ENCODE measurements at places on chromosomes 3 and 15. TPM values are rescaled to one million over a fixed set of nuclear protein-coding genes. Genes with fewer than 3 reads are reported as not detected.
A peak's percentile ranks its signal among the peaks of the same experiment; 100 is the strongest.

SI gene
- not detected for total RNA-seq

SLC28A2 gene
- total RNA-seq: not detected

AHSG gene
- not detected for total RNA-seq

AGBL1 gene
- total RNA-seq: under 0.01 TPM

CADPS gene
- not detected for total RNA-seq

NFKBIZ gene
- 222 TPM for total RNA-seq

ERC2 gene
- 0.54 TPM for total RNA-seq

SERPINI2 gene
- total RNA-seq: 1.6 TPM

CHRNA3 gene
- total RNA-seq: not detected

GRIP2 gene
- not detected for total RNA-seq

DNA sequence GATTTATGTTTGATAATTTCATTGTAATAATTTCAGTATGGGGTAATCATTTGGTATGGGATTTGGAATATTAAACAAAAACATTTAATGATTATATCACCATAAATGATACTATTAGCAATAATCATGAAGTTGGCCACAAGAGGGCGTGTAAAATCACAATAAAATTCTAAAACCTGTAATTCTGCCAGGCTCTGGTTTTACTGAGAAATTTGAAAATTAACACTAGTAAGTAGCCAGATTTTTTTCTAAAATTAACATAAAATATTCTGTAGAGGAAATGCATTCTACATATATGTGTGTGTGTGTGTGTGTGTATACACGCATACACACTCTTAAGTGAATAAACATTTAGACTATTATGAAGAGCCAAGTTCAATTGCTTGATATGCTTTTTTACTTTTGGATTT is 40.5 kb downstream of the FEZF2 start:
- DNase-seq: no peak

DNA sequence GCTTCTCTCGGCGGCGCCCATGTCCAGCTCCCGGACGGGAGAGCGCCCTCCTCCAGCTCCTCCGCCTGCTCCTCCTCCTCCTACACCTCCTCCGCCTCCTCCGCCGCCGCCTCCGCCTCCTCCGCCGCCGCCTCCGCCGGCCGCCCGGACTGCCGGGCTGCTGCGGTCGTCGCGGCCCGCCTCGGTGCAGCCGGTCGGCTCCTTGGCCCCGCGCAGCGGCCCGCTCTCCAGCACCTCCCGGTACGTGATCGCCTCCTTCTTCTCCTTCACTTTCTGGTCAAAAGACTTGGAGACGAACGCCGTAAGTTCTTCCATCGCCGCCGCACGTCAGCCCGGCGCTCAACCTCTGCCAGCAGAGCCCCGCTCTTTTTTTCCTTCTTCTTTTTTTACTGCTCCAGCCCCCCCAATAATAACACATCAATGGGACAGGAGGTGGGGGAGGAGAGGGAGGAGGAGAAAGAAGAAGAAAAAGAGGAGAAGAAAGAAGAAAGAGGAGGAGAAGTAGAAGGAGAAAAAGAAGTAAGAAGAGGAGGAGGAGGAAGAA is 438 bp downstream of the SHOX2 start:
- peak; percentile 15 for DNase-seq

- DNase-seq: no peak
These were observed 60.5 kb upstream of the PRR23C start for GRCh38 chr3:139105154-139105702.

GRCh38 chr15:79222808-79223207 is 59.7 kb upstream of the ANKRD34C start:
- no peak for DNase-seq

GRCh38 chr3:86774082-86774691 is 216.8 kb downstream of the VGLL3 start:
- DNase-seq: peak; percentile 7

DNA sequence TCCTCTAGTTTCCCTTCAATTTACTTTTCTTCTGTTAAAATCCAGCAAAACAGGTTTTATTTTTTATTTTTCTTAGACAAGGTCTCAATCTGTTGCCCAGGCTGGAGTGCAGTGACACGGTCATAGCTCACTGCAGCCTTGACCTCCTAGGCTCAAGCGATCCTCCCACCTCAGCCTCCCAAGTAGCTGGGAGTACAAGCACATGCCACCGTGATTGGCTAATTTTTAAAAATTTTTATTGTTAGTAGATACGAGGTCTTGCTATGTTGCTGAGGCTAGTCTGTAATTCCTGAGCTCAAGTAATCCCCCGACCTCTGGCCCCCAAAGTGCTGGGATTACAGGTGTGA is 41.6 kb downstream of the ILDR1 start:
- no peak for DNase-seq

GRCh38 chr3:62479326-62479725 is 106.0 kb upstream of the FEZF2 start:
- no peak for DNase-seq

DNA sequence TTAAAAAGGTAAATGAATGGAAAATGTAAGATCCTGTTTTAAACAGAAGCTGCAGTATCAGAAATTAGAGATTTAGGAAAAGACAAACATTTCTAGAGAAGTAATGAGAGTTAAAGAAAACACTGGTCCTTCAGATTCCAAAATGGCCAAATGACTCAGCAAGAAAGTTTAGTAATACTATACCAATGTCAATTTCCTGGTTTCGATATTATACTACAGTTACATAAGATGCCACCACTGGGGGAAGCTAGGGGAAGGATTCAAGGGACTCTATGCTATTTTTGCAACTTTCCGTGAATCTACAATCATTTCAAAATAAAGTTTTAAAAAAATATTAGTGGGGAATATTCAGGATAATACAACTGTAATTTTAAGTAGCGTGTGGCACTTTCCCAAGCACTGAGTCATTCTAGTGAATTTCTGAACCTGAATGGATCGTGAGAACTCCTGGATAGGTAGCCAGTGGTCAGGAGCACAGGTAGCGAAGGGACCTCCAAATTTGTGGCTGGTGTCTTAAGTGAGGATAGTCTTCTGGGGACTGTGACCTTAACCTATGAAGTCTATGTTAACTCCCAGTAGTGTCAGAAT is 37.6 kb downstream of the TMCC1 start:
- DNase-seq: no peak

DNA sequence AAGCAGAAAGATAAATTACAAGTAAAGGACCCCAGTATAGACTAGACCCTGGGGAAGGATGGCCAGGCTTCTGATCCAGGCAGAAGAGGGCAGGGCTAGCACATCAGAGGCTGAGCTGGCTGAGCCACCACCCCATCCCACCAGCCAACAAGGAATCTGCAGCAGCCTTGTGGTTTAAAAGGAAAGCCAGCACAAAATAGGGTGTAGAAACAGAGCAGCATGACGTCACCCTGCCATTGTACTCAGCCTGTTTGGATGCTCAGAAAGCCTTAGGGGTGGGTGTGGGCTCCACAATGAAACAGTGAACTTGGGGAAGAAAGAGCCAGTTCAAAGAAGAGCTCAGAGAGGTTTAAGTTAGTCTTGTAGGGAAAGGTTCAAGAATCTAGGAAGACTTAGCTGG is 28.2 kb downstream of the DUOX1 start:
- no peak for DNase-seq

- no peak for DNase-seq
These were observed 596.0 kb downstream of the NTRK3 start for GRCh38 chr15:87660251-87661129.

- no peak for DNase-seq
These were observed 104.8 kb upstream of the WNT5A start for GRCh38 chr3:55591888-55592287.

DNA sequence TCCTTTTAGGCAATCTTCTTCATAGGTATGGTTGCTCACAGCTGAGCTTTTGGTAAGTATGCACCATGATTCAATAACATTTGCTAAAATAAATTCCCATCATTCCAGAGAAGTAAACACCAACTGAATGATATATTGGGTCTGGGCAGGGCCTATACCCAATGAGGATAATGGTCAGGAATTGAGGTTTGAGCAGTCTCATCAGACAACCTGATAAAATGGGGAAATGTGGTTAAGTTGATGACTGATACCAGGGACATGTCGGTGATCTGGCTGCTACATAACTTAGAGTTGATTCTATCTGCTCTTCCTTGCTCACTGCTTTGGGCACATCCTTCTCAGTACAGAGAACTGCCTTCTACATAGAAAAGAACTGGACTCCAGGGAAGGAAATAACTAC is 92.9 kb downstream of the GPR156 start:
- no peak for DNase-seq

DNA sequence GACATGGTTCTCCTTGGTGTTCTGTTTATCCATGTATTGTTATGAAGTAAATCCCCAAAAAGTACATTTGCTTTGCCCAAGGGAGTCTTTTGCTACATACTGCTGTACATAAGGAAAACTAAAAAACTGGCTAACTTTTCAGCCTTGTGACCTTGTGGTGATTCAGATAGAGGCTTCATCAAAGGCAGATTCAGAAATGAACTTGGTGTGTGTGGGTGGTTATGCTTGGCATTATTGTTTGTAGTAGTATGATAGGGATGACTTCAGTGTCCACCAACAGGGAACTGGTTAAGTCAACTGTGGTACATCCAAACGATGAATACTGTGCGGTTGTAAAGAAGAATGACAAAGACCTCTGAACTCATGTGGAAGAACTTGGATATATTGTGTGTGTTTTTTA is 75.6 kb upstream of the CHRNB4 start:
- DNase-seq: no peak

DNA sequence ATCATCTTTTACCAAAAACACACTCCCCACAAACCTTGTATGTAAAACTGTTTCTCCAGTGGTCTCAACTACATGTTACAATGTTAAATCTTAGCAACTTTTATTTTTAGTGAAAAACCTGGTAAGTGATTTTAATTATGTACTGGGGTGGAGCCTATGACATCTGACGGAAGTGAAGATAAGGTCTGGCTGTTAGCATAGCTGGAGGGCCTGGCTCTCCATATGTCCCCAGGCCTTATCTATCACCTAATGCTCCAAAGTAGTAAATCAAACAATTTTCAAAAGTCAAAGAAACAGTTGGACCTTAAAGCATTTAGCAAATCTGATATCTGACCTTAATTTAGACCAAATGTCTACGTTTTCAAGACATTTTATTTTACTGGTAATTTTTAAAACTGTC is 173.6 kb upstream of the SMAD3 start:
- DNase-seq: no peak

GRCh38 chr15:99983171-99983885 is 250.1 kb upstream of the LYSMD4 start:
- no peak for DNase-seq

DNA sequence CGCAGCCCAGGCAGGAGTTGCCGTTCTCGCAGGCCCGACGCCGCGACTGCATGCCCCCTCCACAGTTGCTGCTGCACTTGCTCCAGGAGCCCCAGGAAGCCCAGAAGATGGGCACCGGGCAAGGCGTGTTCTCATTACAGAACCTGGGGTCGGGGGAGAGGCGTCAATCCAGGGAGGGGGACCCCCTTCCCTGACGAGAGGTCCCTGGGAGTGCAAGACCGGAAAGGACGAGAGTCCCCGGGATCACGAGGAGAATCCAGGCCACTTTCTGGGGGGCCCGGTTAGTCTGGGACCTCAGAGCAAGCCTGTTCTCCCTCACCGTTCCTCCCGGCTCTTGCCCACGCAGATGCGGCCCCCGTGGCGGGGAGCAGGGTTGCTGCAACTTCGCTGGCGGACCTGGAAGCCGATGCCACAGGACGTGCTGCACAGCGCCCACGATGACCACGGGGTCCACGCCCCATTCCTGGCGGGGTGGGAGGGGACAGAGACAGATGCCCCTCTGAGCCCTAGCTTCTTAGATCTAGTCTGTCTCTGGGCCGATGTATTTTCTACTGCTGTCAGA is 113.9 kb downstream of the SEMA5B start:
- no peak for DNase-seq

- DNase-seq: peak; percentile 64
These were observed 239.7 kb downstream of the UBE2E2 start for GRCh38 chr3:23442598-23443383.

DNA sequence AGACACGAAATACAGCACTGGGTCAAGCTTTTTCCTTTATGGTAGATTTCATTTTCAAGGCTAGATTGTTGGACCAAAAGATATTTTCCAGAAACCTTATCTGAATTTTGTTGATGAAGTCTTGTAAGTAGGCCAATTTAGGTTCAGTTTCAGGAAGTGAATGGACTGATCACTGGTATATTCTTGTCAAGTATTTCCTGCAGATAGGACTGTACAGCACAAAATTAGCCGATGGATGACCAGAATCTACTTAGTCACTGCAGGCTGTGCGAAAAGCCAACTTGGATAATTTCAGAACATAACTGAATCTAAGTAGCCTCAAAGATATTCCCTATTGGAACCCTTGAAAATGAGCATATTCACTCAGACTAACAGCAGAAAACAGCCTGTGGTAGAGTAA is 206.5 kb downstream of the NR1D2 start:
- no peak for DNase-seq

GRCh38 chr3:58567251-58567515 is 10.0 kb downstream of the FAM107A start:
- no peak for DNase-seq

DNA sequence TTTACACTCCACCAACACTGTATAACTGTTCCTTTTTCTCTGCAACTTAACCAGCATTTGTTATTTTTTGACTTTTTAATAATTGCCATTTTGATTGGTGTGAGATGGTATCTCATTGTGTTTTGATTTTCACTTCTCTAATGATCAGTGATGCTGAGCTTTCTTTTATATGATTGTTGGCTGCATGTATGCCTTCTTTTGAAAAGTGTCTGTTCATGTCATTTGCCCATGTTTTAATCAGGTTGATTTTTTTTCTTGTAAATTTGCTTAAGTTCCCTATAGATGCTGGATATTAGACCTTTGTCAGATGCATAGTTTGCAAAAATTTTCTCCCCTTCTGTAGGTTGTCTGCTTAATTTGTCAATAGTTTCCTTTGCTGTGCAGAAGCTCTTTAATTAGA is 263.0 kb downstream of the MBNL1 start:
- DNase-seq: no peak
